Cerebellum (tissue), 4 donors: ENCODE measurements at places on chromosomes 2 and 18. TPM values are rescaled to one million over a fixed set of nuclear protein-coding genes. Genes with fewer than 3 reads are reported as not detected.

NHEJ1 gene
- total RNA-seq, result 18.1 TPM

TAF1B gene
- 53.4 TPM for total RNA-seq

PPP1R1C gene
- total RNA-seq, result 3.1 TPM

CDK15 gene
- 0.18 TPM for total RNA-seq

NT5DC4 gene
- total RNA-seq, result not detected

LYPD6B gene
- 0.91 TPM for total RNA-seq

POTEJ gene
- total RNA-seq, result 0.45 TPM

SOX11 gene
- 146 TPM for total RNA-seq

DNA sequence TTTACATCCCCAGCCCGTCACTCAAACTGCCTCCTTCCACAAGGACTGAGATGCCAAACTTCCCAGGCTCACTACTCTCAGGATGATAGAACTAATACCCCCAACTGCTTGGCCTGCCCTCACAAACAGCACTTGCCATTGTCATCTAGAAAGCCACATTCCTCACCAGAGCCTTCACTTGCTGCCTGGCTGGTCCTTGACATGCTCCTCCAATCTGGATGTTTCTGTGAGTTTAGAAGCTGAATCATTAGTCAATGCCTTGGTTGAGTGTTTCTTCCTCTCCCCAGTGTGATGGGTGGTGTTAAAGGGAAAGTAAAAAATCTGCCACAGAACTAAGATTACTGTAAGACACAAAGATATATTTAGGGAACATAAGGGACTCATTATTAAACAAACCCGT, 52.5 kb downstream of the MARCHF4 start:
- DNase-seq, result no peak

GRCh38 chr18:23967321-23968089, 47.0 kb upstream of the TTC39C start:
- no peak for DNase-seq

DNA sequence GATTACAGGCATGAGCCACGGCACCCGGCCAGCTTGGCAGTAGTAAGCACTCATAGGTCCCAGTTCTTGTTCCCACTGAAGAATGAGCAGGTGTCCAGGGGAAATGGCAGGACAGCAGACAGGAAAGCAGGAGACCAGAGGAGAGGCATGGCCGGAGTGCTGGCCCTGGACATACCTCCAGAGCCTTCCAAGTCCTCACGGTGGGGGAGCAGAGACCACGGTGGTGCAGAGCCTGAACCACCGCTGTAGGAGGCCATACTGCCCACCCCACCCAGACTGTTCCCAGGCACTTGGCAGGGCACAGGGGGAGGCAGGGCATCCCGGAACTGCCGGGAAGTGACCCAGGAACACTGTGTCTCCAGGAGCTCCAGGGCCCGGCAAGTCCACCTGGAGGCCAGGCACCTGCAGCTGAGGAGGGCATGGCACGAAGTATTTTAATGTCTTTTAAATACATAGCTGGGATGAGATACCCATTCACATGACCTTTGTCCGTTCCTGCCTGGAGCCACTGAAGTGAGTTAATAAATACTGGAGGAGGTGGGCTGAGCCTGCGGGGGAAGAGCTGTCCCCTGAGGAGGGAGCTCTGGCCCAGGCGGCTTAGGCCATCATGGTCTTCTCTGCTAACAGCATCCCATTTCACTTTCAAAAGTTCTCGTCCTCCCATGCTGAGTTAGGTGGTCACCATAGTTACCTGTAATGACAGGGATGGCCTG, 49.7 kb upstream of the TFCP2L1 start:
- DNase-seq, result peak; percentile 43

DNA sequence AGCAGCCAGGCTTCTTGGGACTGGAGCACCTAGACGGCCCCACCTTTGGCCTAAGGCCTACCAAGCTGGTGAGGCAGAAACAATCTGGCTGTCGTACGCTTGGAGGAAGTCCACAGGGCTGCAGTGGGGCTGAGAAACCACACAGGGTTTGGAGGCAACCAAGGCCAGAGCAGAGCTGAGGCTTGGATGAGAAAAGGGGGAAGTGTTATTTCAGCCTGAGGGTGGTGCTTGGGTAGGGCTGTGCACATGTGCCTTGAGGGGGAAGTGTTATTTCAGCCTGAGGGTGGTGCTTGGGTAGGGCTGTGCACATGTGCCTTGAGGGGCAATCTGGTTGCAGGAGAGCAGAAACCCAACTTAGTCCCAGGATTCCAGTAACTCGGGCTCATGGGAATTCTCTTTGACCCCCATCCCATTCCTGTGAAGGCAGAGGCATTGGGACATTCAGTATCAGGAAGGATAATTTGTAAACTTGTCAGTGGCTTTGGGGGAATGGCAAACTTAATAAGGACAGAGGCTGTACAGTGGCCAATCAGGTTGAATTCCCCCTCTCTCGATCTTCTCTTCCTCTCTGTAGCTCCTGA, 971 bp upstream of the FBXO41 start:
- DNase-seq, result peak; percentile 60

DNA sequence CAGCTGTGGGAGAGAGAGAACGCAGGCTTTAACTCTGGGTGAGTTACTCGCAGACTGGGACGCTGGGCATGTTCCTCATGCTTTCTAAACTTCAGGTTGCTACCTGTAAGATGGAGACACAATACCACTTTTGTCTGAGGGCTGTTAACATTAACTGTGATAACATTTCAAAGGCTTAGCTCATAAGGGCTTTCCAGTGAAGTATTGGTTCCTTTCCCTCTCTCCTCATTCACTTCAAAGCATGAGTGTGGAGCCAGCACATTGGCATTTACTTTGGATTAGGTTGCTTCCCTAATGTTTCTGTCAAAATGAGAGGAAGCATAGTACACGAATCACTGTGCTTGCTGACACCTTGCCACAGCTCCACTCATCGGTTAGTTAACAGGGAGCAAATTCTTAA, 30.2 kb downstream of the INSIG2 start:
- no peak for DNase-seq

DNA sequence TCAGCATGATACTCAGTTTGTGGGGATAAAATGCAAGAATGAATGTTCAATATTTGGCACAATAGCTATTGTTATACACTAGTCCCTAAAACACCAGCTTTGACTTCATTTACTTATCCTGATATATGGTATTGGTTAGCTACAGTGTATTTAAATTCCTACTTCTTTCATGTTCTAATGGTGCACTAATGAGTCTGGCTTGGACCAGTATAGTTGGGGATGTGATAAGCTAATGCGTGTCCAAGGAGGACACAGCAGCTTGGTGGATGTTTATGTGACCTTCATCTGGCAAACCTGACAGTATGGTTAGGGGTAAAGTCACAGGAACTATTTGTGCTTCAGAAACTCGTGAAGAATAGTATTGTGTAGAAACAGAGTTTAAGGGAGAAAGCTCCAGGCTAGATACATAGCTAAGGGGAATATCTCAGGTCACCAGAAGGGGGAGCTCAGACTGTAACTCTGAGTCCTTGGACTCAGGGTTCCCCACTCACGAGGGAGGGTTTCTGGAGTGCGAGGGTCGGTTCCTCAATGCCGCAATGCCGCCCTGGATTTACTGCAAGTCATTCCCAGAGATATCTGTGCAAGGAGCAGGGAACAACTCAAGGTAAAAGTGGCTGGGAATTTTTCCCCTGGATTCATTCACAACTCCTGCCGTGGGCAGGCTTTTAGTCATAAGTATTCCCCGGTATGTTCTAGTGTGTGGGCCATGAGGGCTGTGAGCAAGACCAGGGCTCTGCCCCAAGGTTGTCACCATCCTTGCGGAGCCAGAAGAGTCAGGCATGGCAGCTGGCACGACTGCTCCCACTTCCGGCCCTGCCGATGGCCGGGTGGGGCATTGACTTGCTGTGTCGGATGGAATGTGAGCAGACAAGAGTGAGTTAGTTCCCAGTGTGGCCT, 14.5 kb downstream of the IL1R2 start:
- DNase-seq, result no peak

GRCh38 chr2:48479915-48480314, 50.0 kb upstream of the STON1 start:
- DNase-seq, result peak; percentile 44

- DNase-seq, result no peak
These were observed 1.3 kb downstream of the MRPL33 start for GRCh38 chr2:27772804-27773203.

DNA sequence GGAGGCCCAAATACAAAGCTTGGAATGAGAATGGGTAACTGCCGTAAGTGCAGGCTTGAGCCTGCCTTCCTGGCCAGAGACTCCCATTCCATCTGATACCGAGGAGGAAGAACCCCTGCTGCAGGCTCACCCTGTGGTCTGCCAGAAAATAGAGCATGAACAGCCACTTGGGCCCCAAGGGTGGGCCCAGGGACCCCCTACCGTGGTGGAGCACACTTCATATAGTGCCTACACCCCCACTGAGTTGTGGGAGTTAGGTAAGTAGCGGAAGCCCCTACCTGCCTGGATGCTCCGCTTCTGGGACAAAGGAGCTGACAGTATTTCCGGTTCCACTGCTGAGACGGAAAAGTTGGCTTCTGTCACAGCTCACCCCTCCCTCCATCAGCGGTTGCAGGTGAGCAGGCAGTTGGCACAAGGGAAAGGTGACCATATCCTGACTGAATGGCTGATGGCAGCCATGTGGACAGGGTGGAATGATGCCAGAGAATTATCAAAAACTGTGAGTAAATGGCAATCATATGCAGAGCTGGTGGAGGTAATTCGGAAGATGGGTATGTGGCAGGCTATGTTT, 11.5 kb upstream of the C2orf42 start:
- peak; percentile 32 for DNase-seq

DNA sequence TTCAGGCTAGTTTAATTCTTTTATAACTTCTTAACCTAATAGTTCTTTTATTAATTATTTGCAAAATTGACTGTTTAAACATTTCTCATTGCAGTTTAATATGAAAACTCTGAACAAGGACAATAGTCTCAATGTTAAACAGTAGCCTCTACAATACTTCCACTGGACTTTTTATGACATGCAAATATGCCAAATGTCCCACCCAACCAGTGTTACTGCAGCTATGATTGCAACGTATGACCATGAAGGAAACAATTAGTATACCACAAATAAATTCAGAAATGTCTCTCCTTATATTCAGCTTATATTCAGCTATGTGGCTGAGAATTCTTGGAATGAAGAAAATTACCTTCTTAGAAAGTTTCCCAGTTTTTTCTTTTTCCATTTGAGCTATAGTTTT, 688.6 kb downstream of the DCC start:
- no peak for DNase-seq

DNA sequence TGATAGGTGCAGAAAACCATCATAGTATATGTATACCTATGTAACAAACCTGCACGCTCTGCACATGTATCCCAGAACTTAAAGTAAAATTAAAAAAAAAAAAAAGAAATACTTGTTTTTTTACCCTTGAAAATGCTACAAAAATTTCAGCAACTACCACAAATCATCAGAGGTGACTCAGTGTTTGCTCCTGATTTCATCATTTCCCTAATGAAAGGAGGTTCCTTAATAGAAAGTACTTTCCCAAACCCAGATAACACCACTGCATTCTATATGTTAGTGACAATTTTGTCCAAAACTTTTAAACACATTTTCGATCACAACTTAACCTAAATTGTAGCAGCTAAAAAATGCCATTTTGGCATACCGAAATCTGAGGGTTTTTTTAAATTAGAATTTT, 163.3 kb downstream of the SLC39A10 start:
- DNase-seq, result no peak

GRCh38 chr18:30730915-30731314, 311.6 kb downstream of the DSC3 start:
- no peak for DNase-seq

- peak; percentile 28 for DNase-seq
These were observed 428 bp downstream of the TCF4 start for GRCh38 chr18:55587418-55588110.

- no peak for DNase-seq
These were observed 64.0 kb downstream of the NXPH2 start for GRCh38 chr2:138716183-138716582.

DNA sequence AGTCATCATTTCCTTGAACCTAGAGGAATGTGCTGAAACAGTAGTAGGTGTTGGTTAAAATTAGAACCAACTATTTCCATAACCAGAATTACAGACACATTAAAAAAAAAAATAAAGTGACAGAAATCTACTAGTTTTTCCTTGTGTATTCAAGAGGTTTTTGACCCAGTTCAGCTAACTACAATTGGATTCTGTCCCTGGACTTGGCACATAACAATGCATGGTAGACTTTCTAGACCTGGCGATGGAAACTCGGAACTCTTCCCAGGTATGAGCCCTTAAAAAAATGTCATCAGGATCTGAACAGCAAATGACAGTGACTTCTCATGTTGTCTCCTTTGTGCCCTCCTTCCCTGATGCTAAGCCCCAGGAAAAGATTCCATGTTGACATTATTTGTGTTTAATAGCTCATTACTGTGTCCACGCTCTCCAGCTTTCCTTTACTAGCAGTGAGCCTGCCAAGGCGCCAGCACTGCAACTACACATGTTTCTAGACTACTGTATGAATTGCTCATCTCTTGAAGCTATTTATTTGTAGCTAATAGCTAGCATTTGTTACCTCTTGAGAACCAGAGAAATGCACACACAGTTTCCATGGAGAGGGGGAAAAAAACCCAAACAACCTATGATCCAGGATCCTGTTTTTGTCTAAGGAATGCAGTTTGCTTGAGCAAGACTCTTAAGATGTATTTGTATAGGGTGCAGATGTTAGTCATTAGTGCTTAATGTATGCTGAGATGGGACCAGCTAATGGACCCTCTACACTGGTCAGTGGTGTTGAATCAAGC, 148.5 kb downstream of the FMNL2 start:
- DNase-seq, result no peak

- peak; percentile 45 for DNase-seq
These were observed 1.3 kb upstream of the BAZ2B start for GRCh38 chr2:159617646-159618045.

DNA sequence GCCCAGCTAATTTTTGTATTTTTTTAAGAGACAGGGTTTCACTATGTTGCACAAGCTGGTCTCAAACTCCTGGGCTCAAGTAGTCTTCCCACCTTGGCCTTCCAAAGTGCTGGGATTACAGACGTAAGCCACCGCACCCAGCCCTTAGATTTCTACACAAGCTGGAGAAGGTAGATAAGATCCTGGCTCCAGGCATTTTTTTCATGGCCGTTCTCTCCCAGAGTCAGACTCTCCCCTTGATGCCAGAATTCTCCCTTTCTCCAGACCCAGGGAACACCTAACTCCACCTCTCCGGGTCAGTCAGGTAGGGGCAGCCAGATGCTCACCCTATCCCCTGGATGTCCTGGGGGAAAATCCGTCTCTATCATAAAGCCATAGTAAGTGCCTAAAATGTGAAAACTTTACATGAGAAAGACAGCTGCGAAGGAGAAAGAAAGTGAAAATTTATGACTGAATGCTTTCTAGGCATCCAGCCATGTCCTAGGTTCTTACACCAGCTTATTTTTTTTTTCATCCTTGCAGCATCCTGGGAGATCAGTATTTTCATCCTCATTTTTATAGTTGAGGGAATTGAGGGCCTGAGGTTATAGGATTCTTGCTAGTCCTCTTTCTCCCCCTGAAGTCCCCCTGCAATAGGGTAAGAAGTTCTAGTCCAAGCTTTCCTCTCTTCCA, 16.3 kb downstream of the SIX3 start:
- no peak for DNase-seq

- DNase-seq, result peak; percentile 15
These were observed 16.8 kb upstream of the ITM2C start for GRCh38 chr2:230847883-230848388.
